ENCODE measurements at places on chromosomes 7 and 10.

DNA sequence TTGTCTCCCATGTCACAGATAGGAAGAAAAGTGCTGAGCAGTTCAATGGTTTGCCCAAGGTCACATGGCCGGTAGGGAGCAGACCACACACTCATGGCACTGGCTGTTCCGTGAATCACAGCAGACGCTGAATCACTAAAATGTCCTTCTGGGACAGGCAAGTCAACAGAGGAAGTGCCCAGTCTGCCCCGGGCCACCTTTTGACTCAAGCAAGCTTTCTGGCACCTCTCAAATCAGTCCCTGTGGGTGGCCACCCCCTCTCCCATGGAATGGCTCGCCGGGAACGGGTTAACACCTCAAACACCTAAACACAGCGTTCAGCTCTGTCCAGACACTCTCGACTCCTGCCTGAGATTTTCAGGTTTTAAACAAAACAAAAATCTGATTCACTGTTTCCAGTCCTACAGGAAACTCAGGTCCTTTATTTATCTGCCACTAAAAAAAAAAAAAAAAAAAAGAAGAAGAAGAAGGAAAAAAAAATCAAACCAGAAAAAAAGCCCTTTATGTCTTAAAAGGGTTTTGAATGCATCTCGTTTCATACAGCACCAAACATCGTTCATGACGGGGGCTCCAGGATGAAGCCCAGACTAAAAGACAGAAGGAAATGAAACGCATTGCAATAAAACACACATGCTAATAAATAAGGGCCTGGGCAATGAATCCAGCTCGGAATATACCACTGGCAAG lies 15.5 kb downstream of the CARD11 start:
- DNase-seq, result no peak

DNA sequence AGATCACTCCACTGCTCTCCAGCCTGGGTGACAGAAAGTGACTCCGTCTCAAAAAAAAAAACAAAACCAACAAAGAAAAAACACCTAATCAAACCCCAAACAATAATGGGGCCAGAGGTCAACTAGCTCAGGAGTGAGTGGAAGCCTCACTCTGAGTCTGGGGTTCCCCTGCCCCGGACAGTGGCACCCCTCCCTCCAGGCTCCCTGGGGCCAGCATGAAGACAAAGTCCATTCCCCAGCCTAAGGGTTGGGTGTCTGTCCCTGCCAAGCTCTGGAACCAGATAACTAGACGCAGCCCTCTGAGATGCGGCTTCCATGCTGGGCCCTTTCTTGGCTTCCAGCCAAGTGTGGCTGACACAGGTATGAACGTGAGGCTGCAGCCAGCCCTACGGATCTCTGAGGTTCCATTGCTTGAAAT lies 1.7 kb upstream of the FUOM start:
- no peak for DNase-seq

DNA sequence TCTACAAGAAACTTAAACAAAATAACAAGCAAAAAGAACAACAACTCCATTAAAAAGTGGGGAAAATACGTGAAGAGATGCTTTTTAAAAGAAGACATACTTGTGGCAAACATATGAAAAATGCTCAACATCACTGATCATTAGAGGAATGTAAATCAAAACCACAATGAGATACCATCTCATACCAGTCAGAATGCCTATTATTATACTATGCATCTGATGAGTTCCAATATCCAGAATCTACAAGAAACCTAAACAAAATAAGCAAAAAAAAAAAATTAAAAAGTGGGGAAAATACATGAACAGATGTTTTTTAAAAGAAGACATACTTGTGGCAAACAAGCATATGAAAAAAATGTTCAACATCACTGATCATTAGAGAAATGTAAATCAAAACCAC lies 29.6 kb upstream of the AKR1C3 start:
- DNase-seq, result no peak

DNA sequence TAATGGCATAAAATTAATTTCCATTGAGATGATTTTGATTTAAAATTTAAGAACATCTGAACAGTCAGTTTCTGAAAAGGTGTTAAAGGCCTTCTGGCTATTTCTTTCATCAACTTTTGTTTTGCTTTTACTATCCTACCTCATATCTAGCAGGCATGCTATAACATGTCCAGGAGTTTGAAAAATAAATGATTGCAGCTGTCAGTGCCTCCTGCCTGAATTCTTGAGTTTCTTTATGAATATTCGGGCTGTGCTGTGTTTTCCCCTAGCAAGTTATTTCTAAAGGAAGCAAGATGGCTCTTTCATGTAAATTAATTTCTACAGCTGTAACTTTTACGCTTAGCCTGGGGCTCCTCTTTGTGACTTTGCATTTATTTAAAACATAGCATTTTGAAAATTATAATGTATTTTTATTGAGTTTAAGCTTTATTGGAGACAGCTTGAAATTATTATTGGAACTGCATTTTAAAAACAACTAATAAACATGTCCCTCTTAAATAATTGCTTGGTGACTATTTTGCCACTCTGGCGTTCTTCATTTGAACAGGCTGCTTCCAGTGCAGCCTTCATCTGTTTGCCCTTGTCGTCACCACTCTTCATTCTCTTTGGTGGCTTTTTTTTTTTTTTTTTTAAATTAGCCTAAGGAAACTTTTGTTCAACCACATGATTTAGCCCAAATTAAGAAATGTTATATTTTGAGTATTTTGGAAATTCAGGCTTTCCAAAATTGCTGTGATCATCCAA lies 1083.4 kb upstream of the LRRN3 start:
- DNase-seq, result no peak

- no peak for DNase-seq
Observed at GRCh38 chr7:73893342-73894101, 32.6 kb downstream of the TMEM270 start.

GRCh38 chr7:42351316-42351935 lies 114.4 kb upstream of the GLI3 start:
- no peak for DNase-seq

DNA sequence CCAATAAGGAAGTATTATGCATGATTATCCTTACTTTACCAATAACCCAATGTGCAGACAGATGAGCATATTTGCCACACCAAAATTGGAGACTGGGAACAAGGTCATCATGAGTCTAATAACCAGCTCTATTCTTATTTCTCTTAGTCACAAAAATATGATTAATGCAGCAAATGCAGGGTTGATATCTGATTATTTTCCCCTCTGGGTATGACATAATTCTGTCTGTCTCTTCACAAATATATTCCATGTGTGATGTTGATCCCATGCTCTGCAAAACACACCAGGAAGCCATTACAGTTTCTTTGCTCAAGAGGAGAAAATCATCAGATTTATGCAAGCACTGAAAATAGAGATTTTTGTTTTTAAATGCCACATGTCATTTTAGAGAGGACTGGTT lies 196.5 kb upstream of the DGKB start:
- DNase-seq, result no peak

- DNase-seq, result no peak
Observed at GRCh38 chr10:20890491-20891337, 6.4 kb downstream of the NEBL start.

DNA sequence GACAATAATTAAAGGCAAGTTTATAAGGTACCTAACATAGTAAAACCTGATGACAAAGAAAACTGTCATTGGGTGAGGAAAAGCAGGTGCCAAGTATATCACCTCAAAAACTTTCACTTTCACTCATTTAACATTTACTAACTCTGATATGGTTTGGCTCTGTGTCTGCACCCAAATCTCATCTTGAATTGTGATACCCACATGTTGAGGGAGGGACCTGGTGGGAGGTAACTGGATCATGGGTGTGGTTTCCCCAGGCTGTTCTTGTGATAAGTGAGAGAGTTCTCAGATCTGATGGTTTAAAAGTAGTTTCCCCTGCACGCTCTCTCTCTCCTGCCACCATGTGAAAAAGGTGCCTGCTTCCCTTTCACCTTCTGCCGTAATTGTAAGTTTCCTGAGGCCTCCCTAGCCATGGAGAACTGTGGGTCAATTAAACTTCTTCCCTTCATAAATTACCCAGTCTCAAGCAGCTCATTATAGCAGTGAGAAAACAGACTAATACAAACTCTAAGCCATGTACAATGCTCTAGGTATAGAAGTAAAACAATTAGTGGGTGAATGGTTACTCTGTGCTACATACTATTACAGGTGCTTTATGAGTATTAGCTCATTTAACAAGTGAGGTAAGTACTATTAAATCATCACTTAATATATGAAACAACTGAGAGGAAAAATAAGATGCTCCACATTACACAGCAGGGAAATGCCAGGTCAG lies 199.0 kb downstream of the CHCHD3 start:
- DNase-seq, result peak; percentile 57

- no peak for DNase-seq
Observed at GRCh38 chr7:46015107-46015868, 94.2 kb upstream of the IGFBP3 start.

DNA sequence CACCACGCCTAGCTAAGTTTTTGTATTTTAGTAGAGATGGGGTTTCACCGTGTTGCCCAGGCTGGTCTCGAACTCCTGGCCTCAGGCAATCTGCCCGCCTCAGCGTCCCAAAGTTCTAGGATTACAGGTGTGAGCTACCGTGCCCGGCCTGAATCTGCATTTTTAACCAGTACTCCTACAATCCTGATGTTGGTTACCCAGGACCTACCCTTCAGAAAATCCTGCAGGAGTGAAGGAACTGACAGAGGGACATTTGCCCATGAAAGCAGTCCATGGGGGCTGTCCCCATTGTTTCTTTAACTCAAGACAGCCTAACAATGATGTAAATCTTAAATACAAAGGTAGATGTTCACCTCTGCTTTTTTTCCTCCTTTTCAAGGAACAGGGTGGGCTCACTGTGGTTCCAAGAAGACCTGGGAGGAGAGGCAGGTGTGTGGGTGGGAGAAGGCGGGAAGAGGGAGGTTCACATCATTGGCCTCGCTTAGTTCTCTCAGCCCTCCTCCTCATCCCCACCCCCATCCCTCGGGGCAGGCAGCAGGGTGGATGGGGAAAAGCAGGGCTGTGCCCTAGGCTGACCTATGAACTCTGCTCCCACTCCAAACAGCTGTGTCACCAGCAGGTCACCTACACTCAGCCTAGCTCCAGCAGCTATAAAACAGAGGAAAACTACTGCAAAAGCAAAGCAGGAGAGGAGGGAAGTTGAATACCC lies 13.5 kb downstream of the LRRC20 start:
- no peak for DNase-seq

GRCh38 chr7:111083413-111083812 lies 7.5 kb upstream of the LRRN3 start:
- DNase-seq, result peak; percentile 87
